ENCODE measurements at places on chromosomes 13 and 19.

DNA sequence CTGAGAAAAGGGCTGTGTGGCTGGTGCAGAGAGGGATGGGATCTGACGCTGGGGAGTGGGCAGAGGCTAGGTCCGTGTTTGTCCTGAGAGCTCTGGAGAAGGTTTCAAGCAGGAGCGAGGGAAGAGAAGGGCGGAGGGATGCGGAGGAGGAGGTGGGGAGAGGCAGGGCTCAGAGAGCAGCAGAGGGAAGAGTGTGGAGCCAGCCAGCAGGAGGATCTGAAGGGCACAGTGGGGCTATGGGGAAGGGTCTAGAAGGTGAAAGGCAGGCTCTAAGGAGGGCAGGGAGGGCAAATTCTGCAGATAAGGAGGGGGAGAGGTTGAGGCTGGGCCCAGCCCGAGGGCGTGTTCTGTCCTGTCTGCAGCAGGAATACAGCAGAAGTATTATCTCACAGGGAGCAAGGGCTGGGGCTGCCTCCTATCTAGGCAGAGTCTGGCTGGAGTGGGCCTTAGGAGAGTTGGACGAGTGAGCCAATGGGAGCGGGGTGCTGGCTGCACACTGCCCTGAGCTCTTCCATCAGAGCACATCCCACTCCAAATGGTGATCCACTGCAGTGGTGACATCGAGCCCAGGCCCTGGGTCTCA lies 6.1 kb downstream of the AP2A1 start:
- DNase-seq, result no peak

- peak; percentile 62 for DNase-seq
These were observed 64.4 kb downstream of the RASA3 start for GRCh38 chr13:114067886-114068651.

DNA sequence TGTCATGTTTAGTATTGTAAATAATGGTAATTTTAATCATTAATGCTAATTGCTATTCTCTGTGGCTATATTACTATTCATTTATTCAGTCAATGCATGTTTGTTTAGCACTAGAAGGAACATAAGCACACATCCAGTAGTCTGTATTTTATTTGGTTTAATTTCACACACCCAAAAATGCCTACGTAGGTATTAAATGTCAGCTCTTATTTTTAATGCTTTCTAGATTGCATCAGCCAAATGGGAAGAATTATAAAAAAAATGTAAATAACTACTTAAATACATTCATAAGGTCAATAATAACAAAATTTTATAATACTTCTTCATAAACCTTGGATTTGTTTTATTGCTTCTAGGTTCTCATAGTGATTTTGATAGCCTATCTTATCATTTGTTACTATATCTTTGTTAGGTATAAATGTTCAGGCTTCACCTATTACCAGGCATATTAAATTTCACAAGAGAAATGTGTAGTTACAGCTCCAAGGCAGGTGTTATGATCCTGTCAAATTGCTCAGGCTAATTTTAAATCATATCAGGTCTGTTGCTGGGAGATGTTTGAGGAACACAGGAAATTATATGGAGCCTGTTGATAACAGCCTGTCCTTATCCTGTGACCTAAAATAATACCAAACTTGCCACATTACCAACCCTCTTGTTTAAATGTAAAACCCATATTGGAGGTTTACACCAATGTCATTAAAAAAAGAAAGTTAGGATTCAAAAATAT lies 34.4 kb downstream of the ITGBL1 start:
- no peak for DNase-seq

- no peak for DNase-seq
These were observed 2.8 kb upstream of the LMO7 start for GRCh38 chr13:75633285-75633684.

- no peak for DNase-seq
These were observed 110.4 kb upstream of the KL start for GRCh38 chr13:32905864-32906180.

DNA sequence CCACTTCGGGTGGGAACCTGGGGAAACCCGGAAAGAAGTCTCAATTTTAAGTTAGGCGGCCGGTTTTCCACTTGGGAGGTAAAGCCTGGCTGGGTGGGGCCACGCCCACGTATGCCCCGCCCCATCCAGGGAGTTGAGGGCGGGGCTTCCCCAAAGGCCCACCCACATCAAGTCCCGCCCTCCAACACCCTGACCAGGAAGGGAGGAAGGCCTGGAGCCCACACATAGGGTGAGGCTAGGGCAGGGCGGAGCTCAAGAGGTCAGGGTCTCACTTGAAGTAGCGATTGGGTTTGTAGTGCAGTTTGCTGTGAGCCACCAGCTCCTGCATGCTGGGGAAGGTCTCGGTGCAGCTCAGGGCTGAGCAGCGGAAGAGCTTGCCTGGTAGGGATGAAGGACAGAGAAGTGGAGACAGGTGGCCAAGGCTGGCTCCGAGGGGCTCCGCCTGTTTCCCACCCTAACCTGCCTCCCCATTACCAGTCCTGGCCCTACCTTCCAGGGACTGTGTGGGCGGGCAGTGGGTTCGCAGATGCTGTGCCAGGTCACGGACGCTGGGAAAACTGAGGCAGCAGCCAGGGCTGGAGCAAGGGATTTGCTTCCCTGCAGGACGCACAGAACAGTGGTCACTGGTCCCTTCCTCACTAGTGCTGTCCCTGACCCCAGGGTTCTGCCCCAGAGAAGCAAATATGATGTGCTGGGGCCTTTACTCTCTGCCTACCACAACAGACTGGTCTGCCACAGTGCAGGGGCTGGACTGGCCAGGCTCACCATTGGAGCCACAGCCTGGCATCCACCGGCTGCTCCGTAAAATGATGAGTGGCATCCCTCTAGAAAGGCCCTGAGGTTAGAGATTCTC lies 1.6 kb downstream of the ZNF414 start:
- DNase-seq, result no peak

DNA sequence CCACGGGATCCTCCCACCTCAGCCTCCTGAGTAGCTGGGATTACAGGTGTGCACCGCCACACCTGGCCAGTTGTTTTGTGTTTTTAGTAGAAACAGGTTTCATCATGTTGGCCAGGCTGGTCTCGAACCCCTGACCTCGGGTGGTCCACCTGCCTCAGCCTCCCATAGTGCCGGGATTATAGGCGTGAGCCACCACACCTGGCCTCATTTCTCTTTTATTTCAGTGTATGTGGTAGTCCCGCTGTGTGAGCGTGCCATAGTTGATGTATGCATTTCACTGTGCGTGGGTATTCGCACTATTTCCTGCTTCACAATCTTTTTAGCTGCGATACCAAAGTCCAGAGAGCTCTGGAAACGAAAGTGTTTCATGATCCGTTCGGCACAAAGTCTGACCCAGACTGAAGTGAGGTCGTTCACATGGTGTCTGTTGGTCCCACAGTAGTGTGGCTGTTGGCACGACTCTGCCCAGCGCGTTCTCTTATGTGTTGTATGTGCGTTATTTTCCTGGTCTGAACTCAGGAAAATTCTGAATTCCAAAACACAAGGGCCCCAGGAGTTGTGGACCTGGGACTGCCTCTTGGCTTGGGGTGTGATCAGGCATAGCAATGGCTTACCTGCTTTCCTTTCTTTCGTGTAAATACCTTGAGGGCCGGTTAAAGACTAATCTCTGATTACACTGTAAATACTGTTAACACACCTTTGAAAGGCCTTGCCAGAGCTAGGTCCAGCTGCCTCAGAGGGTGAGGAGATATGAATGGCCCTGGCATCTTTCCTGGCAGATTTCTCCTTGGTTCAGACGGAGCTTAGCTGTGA lies 8.6 kb downstream of the EPN1 start:
- no peak for DNase-seq

DNA sequence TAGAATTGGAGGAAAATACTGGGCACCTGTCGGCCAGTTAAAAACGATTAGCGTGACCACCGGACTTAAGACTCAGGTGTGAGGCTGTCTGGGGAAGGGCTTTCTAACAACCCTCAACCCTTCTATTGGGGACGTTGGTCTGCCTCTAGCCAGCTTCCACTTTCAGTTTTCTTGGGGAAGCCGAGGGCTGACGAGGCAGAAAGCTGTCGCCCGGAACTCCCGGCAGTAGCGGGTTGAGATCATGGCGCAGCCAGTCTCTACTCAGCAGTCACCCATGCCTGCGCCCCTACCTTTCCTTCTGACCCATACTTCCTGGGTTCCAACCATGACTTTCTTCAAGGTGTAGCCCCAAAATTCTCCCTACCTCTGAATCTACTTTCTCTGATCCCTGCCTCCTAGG lies 1424.1 kb downstream of the SLITRK1 start:
- no peak for DNase-seq

DNA sequence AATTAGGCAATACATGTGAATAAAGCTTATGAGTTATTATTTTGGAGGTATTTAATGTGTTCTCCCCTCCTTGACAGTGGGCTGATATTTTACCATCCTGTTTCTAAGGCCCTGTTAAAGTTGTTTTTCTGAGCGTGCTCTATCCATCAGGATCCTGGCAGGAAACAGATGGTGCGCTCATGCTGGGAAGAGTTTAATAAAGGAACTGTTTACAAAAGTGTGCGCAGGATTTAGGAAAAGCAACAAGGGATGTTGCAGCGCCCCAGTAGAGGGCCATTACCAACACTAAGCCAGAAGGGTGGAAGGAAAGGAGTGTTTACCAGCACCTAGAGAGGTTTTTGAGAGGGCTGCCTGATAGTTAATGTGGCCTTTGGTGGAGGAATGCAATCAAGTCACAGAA lies 374.5 kb downstream of the KCNRG start:
- DNase-seq, result no peak

DNA sequence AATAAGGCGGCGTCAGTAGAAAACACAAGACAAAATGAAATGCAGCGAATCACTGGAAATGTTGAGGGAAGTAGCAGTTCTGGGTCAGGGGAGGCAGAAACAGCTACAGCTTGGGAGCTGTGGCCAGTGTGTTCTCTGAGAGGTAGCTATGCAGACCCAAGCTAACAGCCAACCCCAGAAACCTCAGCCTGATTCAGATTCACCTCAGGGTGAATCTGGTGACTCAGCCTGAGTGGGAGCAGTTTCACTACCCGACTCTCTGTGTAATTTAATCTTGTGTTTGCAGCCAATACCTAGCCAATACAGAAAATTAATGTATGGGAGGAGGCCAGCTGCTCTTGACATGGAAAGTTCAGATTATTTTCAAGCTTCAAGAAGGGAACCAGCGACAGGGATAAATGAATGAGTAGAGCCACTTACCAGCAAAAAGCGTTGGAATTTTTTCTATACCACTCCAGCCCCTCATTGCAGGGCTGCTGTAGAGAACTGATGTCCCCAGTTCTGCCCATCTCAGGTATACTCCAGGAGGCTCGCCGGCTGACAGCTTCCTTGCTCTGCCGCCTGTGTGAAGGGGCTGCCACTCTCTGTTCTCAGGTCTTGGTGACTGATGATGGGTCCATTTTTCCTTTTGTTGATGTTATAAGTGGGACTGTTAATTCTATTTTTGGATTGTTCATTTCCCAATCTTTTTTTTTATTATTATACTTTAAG lies 8.9 kb downstream of the IGFL3 start:
- DNase-seq, result no peak

DNA sequence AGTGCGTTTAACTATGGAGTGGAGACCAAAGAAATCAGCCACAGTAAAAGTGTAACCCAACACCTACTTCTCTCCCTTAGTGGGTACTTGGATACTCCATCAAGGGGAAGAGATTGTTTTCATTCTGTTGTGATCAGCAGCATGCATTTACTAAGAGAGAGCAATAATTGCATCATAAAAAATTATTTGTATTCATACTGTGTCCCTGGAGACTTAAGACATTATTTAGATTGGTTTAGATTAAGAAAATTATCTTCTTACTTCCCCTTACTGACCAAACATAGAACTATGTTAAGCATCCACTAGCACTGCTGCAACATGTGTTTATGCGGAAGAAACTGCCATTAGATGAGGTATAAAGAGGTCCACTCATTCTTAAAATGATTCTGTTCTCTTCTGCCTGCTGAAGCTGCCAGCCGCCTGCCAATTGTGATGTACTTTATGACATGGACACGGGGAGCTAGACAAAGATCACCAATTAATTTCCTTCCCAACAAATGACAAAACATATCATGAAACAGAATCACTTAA lies 738.5 kb downstream of the DIAPH3 start:
- no peak for DNase-seq

GRCh38 chr19:42601811-42602443 lies 7.2 kb upstream of the CEACAM8 start:
- no peak for DNase-seq

- no peak for DNase-seq
These were observed 977.0 kb upstream of the SLC10A2 start for GRCh38 chr13:104043184-104043583.

All from activated T-cell treated with anti-CD3 and anti-CD28 coated beads, Interleukin-2, amount 50 U/mL, for 1 hour (primary cell).